Activated T-helper 1 cell treated with Interleukin-2 at 50 U/mL for 16 hours (primary cell): ENCODE measurements at places on chromosomes 12 and 14.

- no peak for DNase-seq
These were observed 328.6 kb downstream of the MDGA2 start for GRCh38 chr14:47346849-47347248.

- no peak for DNase-seq
These were observed 1261.2 kb downstream of the TMEM121 start for GRCh38 chr14:106787626-106788025.

- no peak for DNase-seq
These were observed 261.7 kb upstream of the FKBP4 start for GRCh38 chr12:2533036-2533435.

DNA sequence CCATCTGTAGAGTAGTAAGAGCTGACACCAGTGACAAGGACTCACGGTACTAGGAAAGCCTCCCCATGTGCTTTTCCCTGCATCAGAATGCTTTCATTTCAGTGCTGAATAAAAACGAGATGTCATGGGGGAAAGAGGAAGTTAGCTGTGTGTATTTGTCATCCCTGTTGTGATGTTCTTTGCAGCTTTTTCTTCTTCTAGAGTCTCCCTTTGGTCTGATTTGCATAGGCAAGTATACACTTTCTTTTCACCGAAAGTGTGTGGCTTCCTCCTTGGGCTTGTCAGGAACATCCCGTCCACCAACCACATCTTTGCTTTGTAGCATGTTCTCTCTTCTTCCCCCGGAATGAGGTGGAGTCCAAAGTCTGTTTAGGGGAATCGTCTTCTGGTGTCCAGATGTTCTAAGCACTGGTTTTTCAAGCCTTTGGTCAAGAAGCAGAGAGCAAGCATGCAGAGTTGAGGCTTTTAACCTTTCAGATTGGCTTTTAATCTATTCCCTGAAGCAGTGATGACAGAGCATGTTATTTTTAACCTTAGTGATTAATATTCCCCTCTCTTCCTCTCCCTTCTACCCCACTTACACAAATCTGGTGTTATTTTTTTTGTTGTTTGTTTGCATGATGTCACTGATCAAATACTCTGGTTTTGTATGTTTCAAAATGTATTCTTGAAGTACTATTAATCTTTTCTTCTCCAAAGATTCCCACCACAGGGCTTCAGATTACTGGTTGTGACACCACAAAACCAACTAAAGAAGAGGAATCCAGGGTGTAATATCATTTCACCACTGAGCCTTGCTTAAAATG, 163.4 kb downstream of the SAMD4A start:
- DNase-seq = no peak

- no peak for DNase-seq
These were observed 11.7 kb upstream of the RNASE10 start for GRCh38 chr14:20493634-20494033.

GRCh38 chr14:80982711-80983110, 27.3 kb downstream of the TSHR start:
- DNase-seq = no peak

DNA sequence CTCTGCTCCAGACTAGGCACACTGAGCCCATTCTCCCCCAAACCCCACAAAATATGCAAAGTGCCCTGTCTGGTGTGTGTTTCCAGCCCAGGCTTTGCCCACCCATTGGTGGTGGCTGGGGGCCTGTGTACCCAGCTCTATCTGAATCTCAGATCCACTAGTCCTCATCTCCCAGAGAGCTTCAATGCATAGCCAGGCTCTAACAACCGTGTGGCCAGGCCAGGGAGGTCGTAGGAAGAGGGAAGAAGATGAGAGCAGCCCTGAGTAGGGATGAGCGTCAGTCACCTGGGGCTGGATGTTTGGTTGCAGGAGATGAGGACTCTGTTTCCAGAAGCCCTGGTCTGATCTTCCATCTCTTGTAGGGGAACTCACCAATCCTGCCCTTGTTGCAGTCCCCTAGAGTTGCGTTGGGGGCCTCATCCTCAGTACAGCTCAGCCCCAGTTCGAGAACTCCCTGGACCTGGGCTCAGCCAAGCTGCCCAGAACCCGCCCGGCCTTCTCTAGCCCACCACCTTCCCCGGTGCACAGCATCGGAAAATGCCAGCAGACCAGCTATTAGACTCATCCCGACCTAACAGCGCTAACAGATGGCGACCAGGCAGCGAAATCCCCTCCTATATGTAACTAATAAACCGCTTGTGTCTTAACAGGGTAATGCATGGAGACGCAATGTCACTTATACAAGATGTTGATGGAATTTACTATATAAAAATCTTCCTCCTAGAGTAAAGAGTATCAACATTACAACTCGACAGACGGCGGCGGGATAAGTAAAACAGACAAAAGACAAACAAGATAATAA, 3.2 kb upstream of the LHX5 start:
- DNase-seq = no peak

- DNase-seq = no peak
These were observed 25.9 kb downstream of the SSH1 start for GRCh38 chr12:108831309-108831991.

DNA sequence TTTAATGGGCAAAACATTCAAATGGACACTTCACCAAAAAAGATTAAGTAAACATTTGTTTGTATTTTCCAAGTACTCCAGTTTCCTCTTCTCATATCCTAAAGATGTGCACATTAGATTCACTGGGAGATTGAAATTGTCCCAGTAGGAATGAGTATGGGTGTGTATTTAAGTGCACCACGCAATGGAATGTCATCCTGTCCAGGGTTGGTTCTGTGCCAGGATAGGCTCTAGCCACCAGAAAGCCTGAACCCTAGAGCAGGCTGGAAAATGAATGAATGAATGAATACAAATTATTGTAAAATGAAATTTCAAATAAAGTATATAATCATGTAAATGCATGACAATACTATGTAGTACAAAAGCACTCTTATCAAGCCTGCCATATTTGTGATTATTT, 14.0 kb downstream of the CEP83 start:
- DNase-seq = no peak

DNA sequence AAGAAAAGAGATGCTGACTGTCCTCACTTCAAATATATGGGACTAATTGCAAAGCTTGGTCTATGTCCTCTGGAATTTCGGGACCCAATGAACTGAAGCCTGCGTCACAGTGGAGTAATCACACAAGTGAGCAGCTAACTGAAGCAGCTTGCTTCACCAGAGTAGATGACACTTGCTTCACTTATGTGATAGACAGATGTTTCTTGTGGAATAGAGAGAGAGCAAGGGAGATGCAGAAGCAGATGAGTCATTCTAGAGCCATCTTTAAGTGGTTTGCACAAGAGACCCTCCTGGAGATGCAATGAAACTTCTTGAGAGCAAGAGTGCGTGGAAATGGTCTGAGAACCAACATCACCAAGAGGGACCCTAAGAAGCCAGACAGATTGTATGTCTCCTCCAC, 1537.1 kb upstream of the FLRT2 start:
- no peak for DNase-seq

- no peak for DNase-seq
These were observed 4.5 kb upstream of the LTBP2 start for GRCh38 chr14:74616507-74616906.

- no peak for DNase-seq
These were observed 10.6 kb upstream of the KRT74 start for GRCh38 chr12:52584156-52584682.

DNA sequence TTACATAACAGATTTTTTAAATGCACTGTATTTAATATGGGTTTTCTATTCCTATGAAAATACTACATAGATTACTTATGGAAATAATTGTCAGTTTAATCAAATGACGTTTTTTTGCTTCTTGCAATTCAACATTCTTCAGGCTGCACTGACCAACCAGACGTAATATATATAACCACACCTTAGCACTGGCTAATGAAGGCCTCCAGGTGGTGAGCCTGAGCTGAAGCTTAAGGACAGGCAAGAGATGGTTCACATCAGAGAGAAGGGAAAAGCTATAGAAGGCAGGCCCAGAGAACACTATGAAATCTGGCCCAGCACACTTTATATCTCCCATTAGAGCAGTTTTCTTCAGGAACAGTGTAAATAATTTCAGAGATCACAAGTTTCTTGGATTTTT, 2.8 kb upstream of the MDGA2 start:
- DNase-seq = no peak

GRCh38 chr12:121799842-121800693, 3.7 kb upstream of the SETD1B start:
- peak; percentile 71 for DNase-seq

- DNase-seq = no peak
These were observed 329.0 kb downstream of the TMEM121 start for GRCh38 chr14:105855246-105855892.

- DNase-seq = no peak
These were observed 36.4 kb downstream of the BBS10 start for GRCh38 chr12:76311796-76312195.

DNA sequence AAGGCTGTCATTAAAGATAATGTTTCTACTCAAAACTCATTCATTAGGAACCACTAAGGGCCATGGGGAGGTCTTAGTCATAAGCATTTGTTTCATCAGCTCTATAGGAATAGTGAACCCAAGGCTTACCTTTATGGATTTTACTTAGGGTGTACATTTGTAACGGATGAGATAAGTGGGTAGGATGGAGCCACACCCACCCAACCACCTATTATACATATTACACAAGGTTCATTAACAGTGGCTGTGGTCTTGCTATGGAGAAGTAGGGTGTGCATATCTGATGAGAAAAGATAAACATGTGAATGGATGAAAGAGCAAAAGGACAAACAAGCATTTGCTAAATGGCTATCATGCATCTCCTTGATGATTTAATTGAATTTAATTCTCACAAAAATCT, 39.6 kb upstream of the ITPR2 start:
- DNase-seq = no peak

GRCh38 chr12:101604132-101604531, 9.4 kb downstream of the MYBPC1 start:
- DNase-seq = no peak

- no peak for DNase-seq
These were observed 8.0 kb upstream of the CERS5 start for GRCh38 chr12:50174971-50175715.
